ENCODE measurements at places on chromosomes 1 and 21. TPM values are rescaled to one million over a fixed set of nuclear protein-coding genes. Genes with fewer than 3 reads are reported as not detected.

The DNASE2B gene
- not detected for polyA plus RNA-seq

The COL18A1 gene
- 111 TPM for polyA plus RNA-seq

The OR2M3 gene
- not detected for polyA plus RNA-seq

- DNase-seq: no peak
These were observed 31.4 kb upstream of the PRELP start for GRCh38 chr1:203444171-203444576.

- DNase-seq: no peak
These were observed 29.1 kb upstream of the JUN start for GRCh38 chr1:58812926-58813325.

- DNase-seq: no peak
These were observed 8.2 kb downstream of the RCOR3 start for GRCh38 chr1:211267204-211267857.

- no peak for DNase-seq
These were observed 130.5 kb downstream of the RABGAP1L start for GRCh38 chr1:174289644-174290310.

DNA sequence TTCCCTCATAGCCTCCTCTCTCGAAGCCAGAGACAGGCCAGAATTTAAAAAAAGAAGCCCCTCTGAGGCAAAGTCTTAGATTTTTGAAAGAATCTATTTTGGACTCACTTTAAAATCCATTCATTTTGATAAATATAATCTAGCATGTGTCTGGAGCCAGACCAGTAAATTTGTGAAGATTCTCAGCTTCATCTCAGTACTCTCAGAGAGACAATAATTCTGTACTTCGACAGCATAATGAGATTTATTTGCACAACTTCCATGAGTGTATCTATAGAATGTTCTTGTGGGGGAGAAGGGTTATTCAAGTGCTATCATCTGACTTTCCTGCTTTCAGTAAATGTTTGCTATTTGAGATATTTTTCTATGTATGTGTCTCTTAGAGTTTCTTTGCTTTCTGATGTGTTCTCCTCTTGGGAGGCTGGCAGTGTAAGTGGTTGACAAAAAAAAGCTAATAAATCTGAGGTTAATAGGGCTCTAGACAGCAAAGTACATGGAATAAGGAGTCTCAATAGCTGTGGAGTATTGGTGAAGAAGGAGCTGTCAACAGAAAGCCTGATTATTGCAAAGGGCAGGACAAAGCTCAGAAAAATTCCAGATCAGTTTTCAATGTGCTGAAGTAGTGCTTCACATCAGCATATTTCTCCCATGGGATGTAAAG lies 223.0 kb downstream of the PTBP2 start:
- DNase-seq: peak; percentile 32

Measured in urinary bladder (tissue), 4 donors.